ENCODE measurements at places on chromosomes 5 and 9. TPM values are rescaled to one million over a fixed set of nuclear protein-coding genes. Genes with fewer than 3 reads are reported as not detected.

Gene ORM2
- total RNA-seq, result not detected

Gene VLDLR
- total RNA-seq, result 8.3 TPM

Gene GBGT1
- total RNA-seq, result 2.7 TPM

Gene LRRC19
- total RNA-seq, result not detected

Gene TRPM6
- 0.08 TPM for total RNA-seq

Gene CKMT2
- total RNA-seq, result not detected

Gene GDNF
- total RNA-seq, result 0.04 TPM

Gene PCDHGC5
- total RNA-seq, result 1.2 TPM

Gene ENHO
- not detected for total RNA-seq

Gene HTR1A
- total RNA-seq, result not detected

Gene UGT3A1
- not detected for total RNA-seq

Gene GPR150
- 0.47 TPM for total RNA-seq

Gene DCAF12
- 25.8 TPM for total RNA-seq

Gene ANKRD33B
- total RNA-seq, result 0.42 TPM

Gene OR1Q1
- total RNA-seq, result not detected

Gene SLC28A3
- total RNA-seq, result 0.08 TPM

Gene CFAP77
- total RNA-seq, result not detected

Gene SOX30
- not detected for total RNA-seq

Gene MEIKIN
- not detected for total RNA-seq

Gene GABRP
- total RNA-seq, result not detected

Gene SPINK1
- not detected for total RNA-seq

Gene ZNF483
- total RNA-seq, result 2.2 TPM

Gene FABP6
- 0.31 TPM for total RNA-seq

Gene SLC1A3
- 12.2 TPM for total RNA-seq

Gene SOHLH1
- not detected for total RNA-seq

Gene AGXT2
- not detected for total RNA-seq

Gene NUTM2G
- not detected for total RNA-seq

Gene PCA3
- not detected for total RNA-seq

Gene TNFSF8
- not detected for total RNA-seq

Gene RAB3C
- total RNA-seq, result not detected

Gene RFX3
- 1.1 TPM for total RNA-seq

Gene MUSK
- total RNA-seq, result not detected

Gene PCDHGA4
- total RNA-seq, result 0.15 TPM

Gene C1QTNF3
- 0.16 TPM for total RNA-seq

Gene PCDHB3
- under 0.01 TPM for total RNA-seq
